NAMALWA (cell line): ENCODE measurements at places on chromosomes 2 and 18.
A peak's percentile ranks its signal among the peaks of the same experiment; 100 is the strongest.

GRCh38 chr2:74496997-74497776 is 2.2 kb downstream of the LBX2 start:
- DNase-seq = no peak

DNA sequence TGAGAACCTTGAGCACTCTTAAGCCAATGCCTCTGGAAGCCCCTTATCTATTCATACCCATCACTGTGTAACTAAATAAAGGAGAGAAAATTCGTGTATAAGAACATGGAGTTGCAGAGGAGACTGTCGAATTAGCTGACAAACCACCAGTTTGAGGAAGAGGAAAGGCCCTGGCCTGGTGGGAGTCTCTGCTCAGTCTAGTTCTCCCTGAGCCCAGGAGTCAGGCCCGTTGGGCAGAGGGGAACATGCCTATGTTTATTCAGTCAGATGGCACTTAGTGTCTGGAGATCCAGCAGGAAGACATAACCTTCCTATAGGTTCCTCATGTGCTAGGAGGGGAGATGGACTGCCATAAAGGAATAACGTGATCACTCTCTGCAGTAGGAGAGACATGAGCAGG is 60.3 kb downstream of the MGAT5 start:
- no peak for DNase-seq

- DNase-seq = no peak
These were observed 9.6 kb upstream of the ZAP70 start for GRCh38 chr2:97703741-97704140.

- no peak for DNase-seq
These were observed 302.7 kb upstream of the ZC3H15 start for GRCh38 chr2:186183406-186183805.

DNA sequence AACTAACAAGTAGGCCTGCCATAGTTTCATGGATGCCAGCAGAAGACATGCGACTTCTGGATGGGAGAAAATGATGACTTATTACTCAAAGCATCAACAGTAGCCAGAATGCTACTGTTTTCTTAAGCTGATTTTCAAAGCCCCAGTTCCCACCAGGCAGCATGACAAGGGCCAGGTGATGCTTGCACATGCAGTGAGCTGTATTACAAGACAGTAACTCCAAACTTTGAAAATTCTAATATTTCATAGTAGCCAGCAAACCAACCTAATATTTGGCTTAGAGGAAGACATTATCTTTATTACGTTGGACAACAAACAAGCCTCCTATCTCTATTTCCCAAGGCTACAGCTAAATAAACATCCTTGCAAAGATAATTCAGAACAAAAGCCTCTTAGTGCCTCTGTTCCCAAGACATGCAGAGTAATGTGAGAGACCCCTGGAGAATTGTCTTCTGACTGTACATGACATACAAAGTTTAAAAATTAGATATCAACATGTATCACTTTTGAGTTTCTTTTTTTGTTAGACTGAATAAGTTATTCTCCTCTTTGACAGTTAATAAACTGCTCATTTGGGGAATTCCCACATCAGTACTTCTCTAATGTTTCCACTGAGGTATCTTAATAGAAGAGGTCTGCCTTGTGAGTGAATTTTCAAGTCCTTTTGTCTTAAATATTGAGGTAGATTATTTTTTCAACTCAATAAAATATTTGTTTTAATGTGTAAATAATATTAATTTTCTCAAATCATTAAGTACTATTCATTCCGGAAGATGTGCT is 367.6 kb upstream of the CWC22 start:
- DNase-seq = no peak

- DNase-seq = no peak
These were observed 78.3 kb downstream of the RNF144A start for GRCh38 chr2:6995391-6996097.

- peak; percentile 60 for DNase-seq
These were observed 87.5 kb downstream of the MBP start for GRCh38 chr18:77044866-77045664.

- no peak for DNase-seq
These were observed 190.1 kb downstream of the CTNNA2 start for GRCh38 chr2:79702905-79703304.

- DNase-seq = no peak
These were observed 32.5 kb upstream of the MRPS9 start for GRCh38 chr2:105005181-105005951.

DNA sequence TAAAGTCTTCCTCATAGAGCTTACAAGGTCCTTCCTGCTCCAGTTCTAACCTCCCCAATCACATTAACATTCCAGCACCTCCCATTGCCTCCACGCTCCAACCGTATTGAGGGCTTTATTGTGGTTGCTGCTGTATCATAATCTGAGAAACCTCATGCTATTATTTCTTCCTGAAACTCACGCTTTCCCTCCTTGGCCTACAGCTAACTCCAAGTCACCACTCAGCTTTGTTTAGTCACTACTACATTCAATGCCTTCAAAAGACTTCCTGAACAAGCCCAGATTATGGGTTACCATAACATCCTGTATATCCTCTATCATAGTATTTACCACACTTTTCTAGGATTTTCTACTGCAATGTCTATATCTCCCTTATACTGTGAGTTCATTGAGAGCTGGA is 230.4 kb downstream of the IKZF2 start:
- DNase-seq = no peak

DNA sequence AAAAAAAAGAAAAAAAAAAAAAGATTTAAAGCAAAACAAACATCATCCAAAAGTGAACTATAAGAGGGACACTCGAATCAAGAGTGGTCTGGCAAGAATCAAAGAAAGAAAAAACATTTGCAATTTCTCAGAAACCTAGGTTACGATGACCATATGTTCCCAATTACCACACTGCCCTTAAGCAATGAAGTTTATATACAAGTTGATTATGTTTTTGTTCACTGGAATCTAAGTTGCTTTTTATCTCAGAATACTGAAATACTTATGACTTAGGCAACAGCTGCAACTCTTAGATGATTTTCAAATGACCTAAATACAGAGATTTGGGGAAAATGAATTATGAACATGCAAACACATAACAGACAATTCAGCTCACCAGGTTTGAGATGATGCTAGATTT is 597.1 kb upstream of the CHAC2 start:
- no peak for DNase-seq

DNA sequence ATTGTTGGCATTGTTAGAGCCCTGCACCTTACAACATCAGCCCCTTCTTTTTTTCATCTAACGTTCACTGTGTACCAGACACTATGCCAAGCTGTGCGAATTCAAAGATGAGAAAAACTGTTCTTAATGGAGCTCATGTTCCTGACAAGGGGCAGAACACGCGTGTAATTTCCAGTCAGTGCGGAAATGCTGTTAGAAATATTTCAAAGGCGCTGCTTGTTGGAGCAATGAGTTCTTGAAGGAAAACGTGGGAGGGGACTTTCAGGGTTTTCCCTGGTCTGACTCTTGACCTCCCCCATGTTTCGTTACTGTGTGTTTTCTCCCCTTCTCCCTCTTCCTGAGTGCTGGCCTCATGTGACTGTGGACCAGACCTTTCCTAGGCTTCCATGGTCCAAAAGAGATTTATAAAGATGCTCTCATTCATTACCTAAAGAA is 1.5 kb downstream of the MTHFD2 start:
- peak; percentile 50 for DNase-seq

GRCh38 chr2:18804536-18804935 is 215.2 kb upstream of the NT5C1B start:
- no peak for DNase-seq

GRCh38 chr18:6021306-6022073 is 126.2 kb upstream of the TMEM200C start:
- DNase-seq = no peak

GRCh38 chr2:7077660-7078267 is 160.6 kb downstream of the RNF144A start:
- DNase-seq = no peak

DNA sequence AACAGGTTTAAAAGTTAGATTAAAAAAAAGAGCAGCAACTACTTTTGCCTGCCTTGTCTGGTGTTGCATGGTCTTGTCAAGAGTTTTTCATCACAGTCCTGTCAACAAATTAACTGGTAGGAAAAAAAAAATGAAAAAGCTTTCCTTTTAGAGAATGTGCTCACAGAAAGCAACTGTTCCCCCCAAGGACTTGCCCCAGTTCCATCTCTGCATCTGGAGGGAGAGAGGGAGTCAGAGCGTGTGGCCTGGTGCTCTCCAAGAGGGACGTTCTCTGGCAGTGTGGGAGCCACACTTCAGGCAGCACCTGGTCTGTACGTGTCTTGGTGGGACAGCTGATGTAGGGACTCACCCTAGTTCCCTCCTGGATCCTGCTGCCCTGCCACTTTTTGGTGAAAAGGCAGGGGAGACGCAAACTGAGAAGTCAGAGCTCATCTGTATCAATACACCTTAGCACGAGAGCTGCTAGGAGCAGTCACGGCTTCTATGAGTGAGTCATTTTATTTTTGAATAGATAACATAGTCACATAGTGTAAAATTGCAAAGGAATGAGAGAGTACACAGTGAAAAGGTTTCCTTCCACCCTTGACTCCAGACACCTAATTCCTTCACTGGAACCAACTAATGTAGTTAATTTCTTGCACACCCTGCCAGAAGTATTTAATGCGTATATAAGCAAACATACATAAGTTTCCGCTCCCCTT is 172.5 kb upstream of the MGAT5 start:
- DNase-seq = no peak

GRCh38 chr2:84038866-84039265 is 420.2 kb downstream of the SUCLG1 start:
- DNase-seq = no peak

GRCh38 chr2:231919341-231920035 is 6.7 kb downstream of the NPPC start:
- DNase-seq = no peak

- no peak for DNase-seq
These were observed 123.5 kb upstream of the ZFP36L2 start for GRCh38 chr2:43349904-43350303.

- no peak for DNase-seq
These were observed 90.0 kb downstream of the TRIB2 start for GRCh38 chr2:12806549-12807242.

GRCh38 chr2:99697811-99698568 is 208.2 kb upstream of the REV1 start:
- no peak for DNase-seq

DNA sequence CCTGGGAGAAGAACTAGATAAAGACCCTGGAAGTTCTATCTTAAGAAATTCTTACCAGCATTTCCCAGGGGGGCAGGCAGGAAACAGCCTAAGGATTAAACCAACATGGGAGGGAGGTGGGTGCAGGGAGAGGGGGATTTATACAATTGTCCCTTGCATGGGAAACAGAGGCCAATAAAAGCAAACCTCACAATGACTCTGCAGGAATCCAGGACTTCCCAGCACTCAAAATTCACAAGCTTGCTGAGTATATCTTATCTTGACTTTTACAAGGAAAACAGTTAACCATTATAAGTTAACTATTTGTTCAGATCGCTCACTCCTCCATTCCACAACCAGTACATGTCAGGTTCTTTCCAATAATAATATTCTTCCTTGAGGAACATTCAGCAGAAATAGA is 241.3 kb downstream of the MREG start:
- no peak for DNase-seq

DNA sequence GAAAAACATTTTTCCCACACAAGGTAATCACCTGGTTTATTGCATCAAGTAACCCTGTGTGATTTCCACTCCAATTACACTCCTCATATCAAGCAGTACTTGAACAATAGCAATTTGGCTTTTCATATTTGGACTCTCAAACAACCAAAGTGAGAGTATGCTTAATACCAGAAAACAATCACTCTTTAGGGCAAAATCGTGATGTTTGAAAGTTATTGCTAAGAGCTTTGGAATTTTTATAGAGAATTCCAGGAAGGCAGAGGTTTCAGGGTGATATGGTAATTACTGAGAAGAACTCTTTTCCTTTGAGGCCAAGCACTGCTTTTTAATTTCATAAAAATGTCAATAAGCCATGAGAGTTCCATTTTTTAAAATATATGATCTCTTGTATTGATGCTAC is 779.5 kb upstream of the LRRTM1 start:
- DNase-seq = no peak

DNA sequence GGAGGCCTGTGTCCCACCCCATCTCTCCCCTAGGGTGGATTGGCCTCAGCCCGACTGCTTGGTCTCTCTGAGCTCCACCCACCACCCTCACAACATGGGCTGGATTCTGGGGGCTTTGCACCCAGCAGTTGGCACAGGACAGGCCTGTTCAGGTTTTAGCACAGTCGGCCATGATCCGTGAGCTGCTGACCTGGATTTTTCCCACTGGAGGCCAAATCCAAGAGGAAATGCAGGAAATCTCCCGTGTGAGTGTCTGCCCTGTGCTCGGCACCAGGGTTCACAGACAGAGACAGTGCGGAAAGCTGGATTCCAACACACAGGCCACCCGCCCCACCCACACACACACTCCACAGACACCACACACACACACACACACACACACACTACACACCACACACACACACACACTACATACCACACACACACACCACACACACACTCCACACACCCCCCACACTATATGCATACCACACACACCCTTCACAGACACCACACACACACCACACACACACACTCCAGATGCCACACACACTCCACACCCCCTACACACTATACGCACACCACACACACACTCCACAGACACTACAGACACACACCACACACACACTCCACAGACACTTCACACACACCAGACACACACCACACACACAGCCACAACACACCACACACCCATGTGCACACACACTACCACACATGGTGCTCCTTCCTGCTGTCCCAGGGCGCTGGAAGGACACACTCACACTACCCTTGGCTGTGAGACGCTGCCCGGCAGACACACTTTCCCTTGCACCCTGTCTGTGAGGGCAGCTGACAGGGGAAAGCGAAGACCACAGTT is 14.1 kb downstream of the MBP start:
- no peak for DNase-seq

DNA sequence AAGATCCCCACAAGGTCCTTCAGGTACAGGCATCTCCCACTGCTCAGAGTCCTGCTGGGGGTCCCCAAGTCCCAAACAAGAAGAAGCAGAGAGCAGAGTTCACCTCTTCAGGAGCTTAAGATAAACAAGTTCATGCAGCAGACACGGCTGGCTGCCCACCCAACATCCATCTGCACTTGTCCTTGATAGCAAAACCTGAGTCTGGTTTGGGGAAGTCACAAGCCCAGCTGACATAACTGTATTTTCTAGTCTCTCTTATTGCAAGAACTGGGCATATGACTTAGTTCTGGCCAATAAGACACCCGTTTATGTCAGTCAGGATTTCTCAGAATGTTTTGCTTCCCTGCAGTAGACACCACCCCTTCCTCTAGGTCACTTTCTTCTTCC is 31.8 kb downstream of the AFF3 start:
- DNase-seq = peak; percentile 92

DNA sequence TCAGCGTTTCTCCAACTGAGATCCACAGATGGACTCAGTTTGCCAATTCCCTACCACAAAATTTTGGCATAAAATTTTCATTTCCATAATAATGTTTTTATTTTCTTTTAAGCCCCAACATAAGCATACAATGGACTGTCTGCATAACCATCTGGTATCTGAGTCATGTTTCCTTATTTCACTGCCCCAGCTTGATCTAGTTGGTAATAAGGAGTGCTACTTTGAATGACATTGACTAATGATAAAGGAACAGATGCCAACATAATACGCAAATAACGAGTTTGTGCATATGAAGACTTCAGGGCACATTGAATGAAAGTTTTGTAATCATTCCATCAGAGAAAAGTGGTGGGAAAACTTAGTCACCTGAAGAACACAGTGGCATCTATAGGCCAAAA is 8.8 kb upstream of the MBD2 start:
- no peak for DNase-seq

GRCh38 chr2:120385355-120386127 is 39.6 kb downstream of the INHBB start:
- no peak for DNase-seq

- DNase-seq = no peak
These were observed 16.1 kb downstream of the CCDC178 start for GRCh38 chr18:33424266-33424946.
